ENCODE measurements at places on chromosomes 4 and X.

DNA sequence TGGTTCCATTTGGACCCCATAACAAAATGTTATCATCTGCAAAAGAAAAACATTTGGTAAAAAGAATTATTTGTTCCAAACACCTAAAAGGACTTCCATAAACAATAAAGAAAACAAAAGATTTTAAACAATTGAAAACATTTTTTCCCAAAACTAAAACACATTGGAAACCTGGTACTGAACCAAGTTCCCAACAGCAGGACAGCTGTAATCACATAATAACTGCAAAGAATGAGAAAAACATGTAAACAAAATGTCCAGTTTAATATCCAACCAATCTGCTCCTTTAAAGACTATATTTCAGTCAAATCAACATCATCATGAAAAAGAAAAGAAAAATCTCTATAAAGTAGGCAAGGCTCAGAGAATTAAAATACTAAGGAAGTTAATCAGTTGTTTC lies 36.3 kb downstream of the PRDM5 start:
- no peak for DNase-seq

- DNase-seq, result no peak
Measured at GRCh38 chr4:98289375-98289774, 28.2 kb downstream of the RAP1GDS1 start.

- no peak for DNase-seq
Measured at GRCh38 chrX:15834053-15834452, 20.6 kb downstream of the AP1S2 start.

GRCh38 chr4:4945829-4946228 lies 73.4 kb downstream of the CYTL1 start:
- no peak for DNase-seq

- no peak for DNase-seq
Measured at GRCh38 chr4:24796620-24797019, 1.2 kb downstream of the SOD3 start.

DNA sequence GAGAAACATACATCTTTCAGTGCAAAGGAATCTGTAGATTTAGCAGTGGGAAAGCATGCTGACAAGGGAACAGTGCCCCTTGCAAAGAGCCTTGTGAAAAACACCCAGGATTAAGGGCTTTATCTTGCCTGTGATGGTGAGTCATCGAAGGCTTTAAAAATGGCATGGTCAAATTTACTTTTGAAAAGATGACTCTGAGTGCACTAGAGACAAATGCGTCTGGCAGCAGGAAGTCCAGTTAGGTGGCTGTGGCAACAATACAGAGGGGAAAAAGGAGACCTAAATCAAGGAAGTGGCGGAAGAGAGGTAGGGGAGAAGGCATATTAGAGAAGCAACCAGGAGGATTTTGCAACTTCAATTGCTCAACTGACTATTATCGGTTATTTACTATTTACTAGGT lies 472.6 kb upstream of the CPEB2 start:
- DNase-seq, result no peak

DNA sequence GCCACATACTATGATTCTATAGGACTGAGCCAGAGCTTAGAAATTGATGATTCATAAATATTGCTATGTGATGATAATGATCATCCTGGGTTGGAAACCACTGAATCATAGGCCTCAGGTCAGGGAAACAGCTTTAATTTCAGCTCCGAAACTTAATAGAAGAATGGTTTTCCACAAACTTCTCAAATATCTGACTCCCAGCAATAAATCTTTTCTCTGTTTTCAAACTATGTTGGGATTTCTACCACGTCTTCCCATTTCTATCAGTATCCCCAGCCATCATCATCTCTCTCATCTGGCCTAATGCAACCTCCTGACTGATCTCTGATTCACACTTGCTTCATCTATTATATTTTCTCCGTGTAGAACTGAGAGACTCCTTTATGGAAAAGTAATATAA lies 521.8 kb upstream of the AGA start:
- DNase-seq, result no peak

- no peak for DNase-seq
Measured at GRCh38 chr4:120667102-120667501, 255.4 kb downstream of the PRDM5 start.

GRCh38 chrX:107324493-107325310 lies 118.3 kb downstream of the DNAAF6 start:
- DNase-seq, result no peak

- DNase-seq, result no peak
Measured at GRCh38 chrX:21926527-21927278, 13.8 kb upstream of the SMS start.

DNA sequence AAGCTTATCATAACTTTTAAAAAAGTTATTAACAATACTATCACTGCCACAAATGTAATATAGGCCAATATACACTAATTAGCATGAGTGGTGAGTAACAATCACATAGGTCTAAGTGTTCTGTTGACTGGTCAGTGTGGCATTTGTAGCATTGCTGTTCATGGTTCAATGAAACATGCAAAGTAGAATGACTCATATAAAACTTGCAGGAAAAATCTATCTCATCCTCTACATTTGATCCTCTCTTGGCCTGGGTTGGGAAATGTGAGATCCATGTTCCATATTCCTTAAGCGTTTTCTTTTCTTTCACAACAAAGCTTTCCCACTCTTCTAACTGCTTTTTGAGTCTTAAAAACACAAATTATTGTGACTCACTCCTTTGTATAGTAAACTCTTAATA lies 1418.7 kb downstream of the FSTL5 start:
- DNase-seq, result no peak

- DNase-seq, result no peak
Measured at GRCh38 chr4:112736718-112737135, 99.8 kb downstream of the LARP7 start.

DNA sequence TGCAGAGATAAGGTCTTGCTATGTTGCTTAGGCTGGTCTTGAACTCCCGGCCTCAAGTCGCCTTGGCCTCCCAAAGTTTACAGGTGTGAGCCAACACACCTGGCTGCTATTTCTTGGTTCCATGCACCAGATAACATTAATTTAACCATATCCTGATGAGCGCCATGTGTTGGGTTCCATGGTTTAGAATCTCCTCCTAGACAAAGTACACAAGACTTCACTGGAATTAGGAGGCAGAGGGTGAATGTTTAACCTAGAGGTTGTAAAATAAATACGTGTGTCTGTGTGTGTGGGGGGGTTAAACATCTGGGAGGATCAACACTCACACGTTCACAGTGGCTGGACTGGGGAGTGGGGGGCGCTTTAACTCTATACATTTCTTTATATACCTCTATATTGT lies 32.4 kb upstream of the SORCS2 start:
- no peak for DNase-seq

DNA sequence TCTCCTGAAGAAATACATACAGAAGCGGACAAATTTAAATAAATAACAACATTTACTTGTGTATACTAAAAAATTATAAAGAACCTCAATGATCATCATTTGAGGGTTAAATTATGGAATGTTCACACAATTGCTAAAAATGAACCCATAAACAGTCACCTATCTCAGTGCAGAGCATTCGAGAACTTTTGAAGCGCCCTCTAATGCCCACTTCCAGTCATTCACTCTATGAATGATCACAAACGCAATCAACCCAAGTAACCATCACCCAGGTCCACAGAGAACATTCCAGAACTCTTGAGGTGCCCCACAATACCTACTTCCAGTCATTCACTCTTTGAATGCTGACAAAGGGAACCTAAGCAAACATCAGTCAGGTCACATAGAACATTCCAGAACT lies 103.5 kb upstream of the PLAC1 start:
- no peak for DNase-seq

- DNase-seq, result no peak
Measured at GRCh38 chrX:1472975-1473374, 20.3 kb upstream of the ASMTL start.

DNA sequence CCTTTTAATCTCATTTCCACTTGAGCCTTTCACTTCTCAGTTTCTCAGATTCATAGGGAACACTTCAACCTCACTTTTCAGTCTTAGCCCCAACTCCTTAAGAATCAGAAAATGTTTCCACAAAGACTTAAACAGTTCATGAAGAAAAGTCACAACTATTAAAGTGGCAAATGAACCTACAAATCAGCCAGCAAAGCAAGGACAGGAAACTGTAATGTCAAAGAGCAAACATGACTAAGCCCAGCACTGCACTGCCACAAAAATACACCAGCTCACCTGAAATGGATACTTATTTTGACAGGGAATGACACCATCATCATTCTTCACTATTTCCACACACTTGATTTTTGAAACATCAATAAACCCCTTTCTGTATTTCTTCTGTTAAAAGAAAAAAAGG lies 41.8 kb upstream of the TXK start:
- no peak for DNase-seq

GRCh38 chr4:86816501-86817273 lies 32.5 kb downstream of the SLC10A6 start:
- no peak for DNase-seq

- no peak for DNase-seq
Measured at GRCh38 chr4:2842687-2843262, 869 bp upstream of the ADD1 start.

GRCh38 chr4:177726111-177726510 lies 283.9 kb upstream of the AGA start:
- DNase-seq, result no peak

- DNase-seq, result no peak
Measured at GRCh38 chrX:9370893-9371292, 94.0 kb upstream of the TBL1X start.

GRCh38 chrX:78527818-78528217 lies 131.3 kb downstream of the RTL3 start:
- no peak for DNase-seq

DNA sequence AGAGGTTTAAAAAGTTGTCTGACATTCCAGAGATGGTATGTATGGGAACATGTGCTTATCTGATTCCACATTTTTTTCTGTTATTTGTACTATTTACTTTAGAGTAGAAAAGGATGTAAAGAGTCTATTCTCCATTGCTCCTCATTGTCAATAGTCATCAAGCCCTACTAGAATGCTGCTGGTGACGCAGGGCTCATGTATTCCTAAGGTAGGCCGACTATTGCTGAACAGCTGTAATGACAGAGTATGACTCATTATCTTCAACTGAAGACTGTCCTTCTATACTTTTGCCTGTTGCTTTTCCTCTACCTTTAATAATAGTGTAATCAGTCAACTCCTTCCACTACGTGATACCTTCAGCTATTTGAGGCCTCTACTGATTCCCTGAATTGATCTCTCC lies 509.1 kb upstream of the NR3C2 start:
- DNase-seq, result no peak

DNA sequence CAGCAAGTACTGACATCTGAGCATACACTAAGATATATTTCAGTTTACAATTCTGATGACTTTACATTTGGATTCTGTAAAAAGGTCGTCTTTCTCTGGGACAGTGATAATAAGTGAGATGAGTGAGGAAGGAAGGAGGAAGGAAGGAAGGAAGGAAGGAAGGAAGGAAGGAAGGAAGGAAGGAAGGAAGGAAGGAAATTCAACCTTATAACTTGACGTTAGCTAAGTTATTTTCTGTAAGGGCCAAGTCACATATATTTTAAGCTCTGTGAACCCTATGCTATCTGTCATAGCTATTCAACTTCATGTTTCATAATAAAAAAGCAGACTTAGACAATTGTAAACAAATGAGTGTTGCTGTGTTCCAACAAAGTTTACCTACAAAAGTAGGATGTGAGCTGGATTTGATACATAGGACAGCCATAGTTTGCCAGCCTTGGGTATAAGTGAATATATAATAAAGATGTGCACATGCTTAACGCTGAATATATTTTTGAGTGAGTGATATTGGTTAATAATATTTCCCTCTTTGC lies 753.0 kb upstream of the NDST4 start:
- no peak for DNase-seq

GRCh38 chr4:142314686-142315085 lies 531.4 kb downstream of the INPP4B start:
- DNase-seq, result no peak

GRCh38 chr4:7781366-7781765 lies 158.3 kb downstream of the AFAP1 start:
- no peak for DNase-seq

DNA sequence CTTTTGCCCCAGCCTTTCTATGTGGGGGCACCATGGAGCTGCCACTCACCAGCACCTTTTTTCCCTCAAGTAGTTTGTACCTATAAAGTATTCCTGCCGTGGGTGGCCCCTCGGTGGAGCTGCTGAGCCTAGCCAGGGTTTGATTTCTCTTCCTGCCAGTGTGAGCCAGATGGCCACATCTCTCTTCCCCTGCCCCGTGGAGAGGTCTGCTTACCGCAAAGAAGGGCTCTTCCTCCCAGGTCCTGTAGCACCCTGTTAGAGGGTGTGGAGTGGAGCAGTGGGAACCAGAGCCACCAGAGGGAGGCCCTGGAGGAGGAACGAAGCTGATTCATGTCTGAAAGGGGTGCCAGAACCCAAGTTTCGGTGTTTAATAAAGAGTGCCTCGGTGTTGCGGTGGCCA lies 95.4 kb downstream of the PTTG2 start:
- no peak for DNase-seq

DNA sequence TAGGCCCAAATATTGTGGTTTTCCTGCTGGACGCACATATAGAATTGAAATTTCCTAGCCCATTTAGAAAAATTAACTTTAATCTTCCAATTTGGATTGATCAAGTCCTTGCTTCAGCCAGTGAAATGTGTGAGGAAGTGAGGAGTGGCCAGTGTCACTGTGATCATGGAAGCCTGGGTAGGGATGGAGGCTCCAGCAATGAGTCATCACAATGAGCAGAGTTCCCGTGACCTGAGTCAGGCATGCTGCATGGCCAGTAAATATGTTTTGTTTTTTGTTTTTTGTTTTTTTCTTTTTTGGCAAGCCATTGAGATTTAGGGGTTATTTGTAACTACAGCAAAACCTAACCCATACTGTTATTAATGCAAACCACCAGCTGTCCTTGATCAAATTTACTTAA lies 52.1 kb downstream of the IDS start:
- no peak for DNase-seq

- no peak for DNase-seq
Measured at GRCh38 chrX:41933546-41933945, 10.2 kb upstream of the CASK start.

DNA sequence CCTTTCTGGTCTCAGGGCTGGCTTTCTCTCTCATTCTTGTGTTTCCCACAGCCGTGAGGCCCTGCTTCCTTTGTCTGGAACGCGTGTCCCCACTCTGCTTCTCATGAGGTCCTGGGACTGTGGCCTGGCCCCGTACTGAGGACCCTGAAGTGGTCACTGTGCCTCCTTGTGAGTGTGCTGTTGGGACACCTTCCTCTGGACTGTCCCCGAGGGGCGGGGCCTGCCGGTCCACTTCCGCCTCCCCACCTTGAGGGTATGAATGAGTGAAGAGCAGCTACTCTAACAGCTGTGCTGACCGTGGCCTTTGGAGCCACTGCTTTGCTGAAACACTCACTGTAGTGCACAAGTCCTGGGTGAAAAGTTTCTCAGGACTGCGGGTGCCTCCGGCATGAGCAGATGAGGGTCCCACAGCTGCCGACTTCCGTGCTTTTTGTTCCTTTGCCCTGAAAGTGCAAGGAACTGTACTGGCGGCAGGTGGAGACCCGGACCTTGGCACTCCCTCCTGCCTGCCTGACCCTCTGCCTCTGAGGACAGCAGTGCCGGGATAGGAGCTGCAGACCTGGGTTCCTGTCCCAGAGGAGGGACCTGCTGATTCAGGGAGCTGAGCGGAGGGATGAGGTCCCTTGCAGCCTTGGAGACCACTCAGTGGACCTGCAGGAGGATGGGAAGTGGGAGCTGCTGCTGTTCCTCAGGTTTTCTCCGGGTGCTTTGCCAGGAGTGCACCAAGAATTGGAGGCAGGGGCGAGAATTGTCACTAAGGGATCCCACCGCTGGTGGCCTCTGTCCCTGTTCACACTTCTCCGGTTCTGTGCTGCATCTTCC lies 38.0 kb downstream of the HTT-AS start:
- no peak for DNase-seq
